H7 (cell line): ENCODE measurements at places on chromosomes 11 and 22. TPM values are rescaled to one million over a fixed set of nuclear protein-coding genes. Genes with fewer than 3 reads are reported as not detected.

DNA sequence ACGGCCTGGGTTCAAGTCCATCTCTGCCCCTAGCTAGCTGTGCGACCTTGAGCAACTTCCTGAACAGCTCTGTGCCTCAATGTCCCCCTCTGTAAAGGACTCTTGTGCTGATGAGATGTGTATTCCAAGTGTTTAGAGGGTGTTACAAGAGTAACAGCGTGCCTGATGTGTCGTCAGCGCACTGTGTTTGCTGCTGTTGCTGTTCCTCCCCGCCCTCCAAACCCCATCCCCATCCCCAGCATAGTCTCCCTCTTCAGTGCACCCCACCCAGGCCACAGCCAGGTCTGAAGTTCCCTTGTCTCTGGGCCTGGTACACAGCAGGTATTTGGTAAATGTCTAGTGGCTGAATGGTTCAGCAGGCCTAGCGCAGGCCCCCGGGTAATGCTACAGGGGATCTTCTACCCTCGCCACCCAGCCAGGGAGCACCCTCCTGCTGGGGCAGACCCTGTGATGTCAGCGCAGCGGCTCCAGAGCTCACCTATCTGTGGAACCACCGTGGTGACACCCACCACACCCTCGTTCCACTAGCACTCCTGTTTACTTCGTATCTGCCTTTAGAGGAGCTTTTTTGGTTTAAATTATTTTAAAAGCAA, 10.3 kb downstream of the CBX7 start:
- DNase-seq = no peak

DNA sequence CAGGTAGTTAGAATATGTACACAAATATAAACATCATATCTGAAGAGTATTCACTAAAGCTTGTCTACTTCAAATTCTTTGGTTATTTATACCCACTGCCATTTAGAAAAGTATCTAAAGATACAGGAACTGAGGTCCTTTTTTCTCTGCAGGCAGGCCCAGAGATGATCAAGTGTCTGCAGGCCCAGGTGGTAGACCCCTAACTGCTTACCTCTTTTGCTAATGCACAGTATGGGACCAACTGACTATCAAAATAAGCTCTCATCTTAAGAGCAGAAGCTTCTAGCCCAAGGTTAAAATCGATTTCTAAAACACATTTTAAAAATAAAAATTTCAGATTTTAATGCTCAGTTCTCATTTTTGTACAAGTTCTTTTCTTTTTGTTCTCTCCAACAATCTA, 81.5 kb downstream of the APOL5 start:
- DNase-seq = no peak

DNA sequence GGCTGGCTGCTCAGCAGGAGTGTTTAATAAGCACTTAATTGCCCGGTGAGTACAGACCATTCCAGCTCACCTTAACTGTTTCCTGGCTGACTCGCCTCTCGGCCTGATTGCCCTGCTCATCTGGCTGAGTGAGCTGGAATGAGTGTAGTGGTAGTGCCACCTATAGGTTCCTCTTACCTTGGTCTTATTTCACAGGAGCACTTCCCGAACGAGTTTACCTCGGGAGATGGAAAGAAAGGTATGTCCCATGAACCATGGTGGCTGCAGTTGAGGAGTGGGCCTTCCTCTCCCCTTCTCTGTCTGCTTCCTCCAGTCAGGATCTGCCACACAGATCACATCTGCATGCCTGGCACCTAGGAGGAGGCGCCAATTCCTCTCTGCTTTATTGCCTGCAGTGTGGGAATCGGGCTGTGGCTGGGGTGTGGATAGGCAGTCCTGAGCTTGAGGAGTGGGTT, 26.7 kb downstream of the UPB1 start:
- peak; percentile 85 for DNase-seq

DNA sequence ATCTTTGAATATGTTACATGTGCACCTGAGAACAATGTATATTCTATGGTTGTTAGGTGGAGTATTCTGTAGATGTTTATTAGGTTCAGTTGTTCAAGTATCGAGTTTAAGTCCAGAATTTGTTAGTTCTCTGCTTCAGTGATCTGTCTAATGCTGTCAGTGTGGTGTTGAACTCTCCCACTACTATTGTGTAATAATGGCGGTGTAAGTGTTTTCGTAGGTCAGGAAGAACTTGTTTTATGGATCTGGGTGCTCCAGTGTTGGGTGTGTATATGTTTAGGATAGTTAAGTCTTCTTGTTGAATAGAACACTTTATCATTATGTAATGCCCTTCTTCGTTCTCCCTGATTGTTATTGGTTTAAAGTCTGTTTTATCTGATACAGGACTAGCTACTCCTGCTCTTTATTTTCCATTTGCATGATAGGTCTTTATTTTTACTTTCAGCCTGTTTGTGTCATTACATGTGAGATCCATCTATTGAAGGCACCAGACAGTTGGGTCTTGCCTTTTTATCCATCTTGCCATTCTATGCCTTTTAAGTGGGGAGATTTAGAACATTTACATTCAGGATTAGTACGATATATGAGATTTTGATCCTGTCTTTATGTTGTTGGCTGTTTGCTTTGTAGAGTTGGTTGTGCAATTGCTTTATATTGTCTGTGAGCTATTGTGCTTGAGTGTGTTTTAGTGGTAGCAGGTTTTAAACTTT, 121.6 kb downstream of the DDX10 start:
- no peak for DNase-seq

DNA sequence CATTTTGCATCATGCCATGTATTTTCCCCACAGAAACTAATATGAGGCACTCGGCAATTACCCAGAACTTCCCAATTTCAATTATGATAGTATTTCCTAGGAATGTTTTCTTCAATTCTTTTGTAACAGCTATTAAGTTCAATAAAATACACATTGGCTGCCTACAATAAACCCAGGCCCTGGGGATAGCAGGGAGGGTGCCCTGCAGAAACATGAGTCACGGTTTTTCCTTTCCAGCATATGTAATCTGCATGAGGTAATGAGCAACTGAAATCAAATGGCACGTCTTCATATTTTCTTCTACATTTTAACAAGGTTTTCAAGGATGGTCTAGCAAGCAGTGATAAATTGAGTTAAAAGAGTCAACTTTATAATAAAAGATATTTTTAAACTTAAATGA, 32.0 kb downstream of the GUCY1A2 start:
- DNase-seq = no peak

DNA sequence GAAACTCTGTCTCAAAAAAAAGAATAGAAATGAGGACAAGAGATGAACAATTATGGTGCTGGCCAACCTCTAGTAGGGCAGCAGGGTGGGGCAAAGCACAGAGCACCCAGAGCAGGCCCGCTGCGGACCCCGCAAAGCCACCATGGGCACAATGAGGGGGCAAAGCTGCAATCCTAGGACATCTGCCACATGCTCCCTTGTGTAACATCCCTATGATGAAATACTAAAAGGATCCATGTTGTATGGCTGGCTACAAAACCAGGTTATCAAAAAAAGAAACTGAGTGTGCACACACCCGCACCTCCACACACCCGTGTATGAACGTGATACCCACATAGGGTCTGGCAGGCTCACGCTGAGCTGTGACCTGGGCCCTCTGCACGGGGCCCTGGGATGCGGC, 7.4 kb downstream of the ATP5MGL start:
- DNase-seq = peak; percentile 20

DNA sequence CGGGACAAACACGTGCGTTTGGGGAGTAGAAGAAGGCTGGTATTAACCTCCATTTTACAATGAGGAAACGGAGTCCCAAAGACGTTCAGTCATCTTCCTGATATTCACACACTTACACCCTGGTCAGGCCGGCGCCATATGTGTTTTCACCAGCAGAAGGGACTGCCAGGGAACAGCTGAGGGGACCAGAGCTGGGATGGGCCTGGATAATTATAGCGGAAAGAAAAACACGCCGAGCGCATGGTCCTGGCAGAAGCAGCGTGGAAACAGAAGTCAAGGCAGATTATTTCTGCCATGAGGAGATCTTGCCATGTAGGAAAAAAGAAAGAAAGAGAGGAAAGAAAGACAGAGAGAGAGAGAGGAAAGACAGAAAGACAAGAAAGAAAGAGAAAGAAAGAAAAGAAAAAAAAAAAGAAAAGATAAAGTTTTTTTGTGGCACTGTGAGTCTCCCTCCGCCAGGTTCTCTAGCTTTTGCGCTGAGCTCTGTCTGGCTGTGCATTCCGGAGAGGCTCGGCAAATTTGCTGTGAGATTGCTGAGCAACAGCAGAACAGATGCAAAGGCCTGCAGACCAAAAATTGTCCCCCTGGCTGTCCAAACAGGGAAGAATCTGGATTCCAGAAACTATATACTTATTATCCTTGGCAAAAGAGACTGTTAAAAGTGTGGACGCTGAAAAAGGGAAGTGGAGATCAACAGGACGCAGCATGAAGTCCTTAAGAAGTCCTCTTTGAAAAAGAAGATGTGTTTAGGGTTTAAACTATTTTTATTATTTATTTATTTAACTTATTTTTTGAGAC, 1.3 kb upstream of the UCP2 start:
- DNase-seq = no peak

DNA sequence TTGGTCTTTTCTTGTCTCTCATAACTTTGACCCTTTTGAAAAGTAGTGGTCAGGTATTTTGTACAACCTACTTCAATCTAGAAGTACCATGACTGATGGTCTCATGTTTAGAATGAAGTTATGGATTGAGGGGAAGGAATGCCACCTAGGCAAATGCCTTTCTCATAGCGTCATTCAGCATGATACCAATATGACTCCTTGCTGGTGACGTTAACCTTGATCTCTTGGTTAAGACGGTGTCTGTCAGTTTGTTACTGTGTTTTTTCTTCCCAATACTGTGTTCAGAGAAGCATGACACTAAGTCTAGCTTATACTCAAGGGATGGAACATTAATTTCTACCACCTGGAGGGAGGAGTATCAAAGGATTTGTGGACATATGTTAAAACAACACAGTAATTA, 130.9 kb downstream of the KIF18A start:
- DNase-seq = no peak

GRCh38 chr11:44400431-44400830, 90.5 kb upstream of the ALX4 start:
- no peak for DNase-seq

DNA sequence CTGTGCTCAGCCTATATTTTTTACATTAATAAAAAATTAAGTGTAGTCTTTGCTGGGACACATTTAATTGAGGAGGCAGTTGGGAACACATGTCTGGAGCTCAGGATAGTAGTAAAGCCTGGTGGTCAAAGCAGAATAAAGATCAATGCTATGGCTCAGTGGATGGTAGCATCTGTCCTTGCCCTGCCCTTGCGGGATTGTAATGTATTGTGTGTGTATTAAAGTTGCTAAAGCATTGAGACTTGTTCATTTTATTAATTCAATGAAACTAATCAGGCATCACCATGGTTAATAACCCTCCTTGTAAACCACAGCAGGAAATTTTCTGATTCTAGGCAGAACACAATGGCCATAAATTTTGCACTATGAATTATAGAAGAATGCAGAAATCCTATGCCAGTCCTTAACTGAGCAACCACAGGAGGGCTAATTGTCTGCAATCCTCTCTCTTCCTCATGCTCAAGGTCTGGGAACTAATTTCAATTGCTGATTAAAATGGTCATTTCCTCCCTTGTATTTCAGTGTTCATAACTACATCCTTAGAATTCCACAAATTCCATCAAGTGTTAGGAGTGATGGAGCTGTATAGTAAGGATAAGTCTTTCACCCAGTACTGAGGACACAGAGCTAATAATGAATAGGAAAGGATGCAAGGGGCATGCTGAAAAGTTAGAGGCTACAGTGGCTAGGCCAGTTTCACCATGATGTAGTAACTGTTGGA, 403.2 kb upstream of the DDI1 start:
- DNase-seq = peak; percentile 14

DNA sequence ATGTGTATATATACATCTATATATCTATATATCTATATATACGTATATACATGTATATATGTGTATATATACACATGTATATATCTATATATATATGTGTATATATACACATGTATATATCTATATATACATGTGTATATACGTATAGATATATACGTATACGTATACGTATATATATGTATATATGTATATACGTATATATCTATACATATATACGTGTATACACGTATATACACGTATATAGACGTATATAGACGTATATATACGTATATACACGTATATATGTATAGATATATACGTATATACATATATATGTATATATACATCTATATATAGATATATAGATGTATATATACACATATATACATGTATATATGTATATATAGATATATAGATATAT, 25.1 kb upstream of the CAPRIN1 start:
- DNase-seq = no peak

GRCh38 chr11:15967966-15968365, 388.4 kb downstream of the SOX6 start:
- DNase-seq = no peak

- DNase-seq = no peak
Measured at GRCh38 chr11:75154646-75155569, 4.0 kb downstream of the SLCO2B1 start.

GRCh38 chr11:103906291-103906867, 130.1 kb upstream of the DDI1 start:
- DNase-seq = no peak

DNA sequence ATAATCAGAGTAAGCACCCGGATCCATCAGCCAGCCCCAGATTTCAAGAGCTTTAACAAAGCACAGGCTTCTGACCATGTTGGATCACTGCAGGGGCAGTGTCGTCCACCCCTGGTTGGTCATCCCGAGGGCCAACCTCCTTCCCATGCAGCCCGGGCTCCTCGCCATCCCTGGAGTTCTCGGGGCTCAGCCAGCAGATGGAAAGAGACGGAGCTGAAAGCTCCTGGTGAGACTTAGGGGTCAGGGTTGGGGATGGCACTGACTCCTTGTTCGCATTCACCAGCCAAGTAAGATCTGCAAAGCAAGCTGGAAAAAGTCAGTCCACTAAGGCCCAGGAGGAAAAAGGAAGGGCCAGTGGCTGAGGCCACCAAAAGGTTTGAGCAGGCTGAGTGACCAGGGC, 888.9 kb downstream of the BRD1 start:
- DNase-seq = no peak

DNA sequence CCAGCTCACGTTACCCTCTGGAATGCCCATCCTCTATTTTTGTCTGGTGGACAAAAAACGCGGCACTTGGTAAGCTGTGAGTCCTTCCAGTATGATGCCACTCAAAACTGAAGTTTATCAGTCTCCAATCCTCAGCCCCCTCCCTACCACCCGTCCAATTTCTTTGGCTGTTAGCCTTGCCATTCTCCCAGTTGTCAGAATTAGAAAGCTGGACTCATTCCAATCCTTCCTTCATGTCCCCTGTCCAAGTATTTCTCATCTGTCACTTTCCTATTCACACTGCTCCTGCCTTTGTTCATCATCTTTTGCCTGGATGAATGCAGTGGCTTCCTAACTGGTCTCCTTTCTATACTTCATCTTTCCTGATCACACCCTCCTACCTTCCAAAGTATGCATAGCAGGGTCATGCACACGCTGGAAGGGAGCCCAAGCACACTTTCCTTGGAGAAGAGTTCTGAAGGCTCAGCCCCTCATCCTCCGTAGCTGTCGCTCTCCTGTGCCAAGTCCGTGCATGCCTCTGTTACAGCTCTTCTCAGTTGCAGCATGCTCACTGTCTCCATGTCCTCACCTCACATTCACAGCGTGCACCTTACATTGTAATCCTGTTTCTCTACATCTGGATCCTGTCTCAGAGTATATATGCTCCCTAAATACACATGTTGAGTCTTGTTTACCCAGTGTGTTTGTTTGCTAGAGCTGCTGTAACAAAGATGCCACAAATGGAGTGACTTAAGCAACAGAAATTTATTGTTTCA, 19.4 kb downstream of the APLP2 start:
- DNase-seq = no peak

RIN1 gene
- 7.2 and 9.6 TPM in 2 replicates for total RNA-seq

APOA5 gene
- total RNA-seq = 0.07 and 0.11 TPM in 2 replicates

USH1C gene
- total RNA-seq = 0.55 and 0.81 TPM in 2 replicates

SLC22A12 gene
- total RNA-seq = not detected in 2 replicates

GPHA2 gene
- total RNA-seq = 2.4 TPM in 1 of 2 replicates, not detected in the other

CADM1 gene
- 13.9 and 15.5 TPM in 2 replicates for total RNA-seq

OR8G5 gene
- not detected in 2 replicates for total RNA-seq

GRAMD1B gene
- 15.9 and 17.1 TPM in 2 replicates for total RNA-seq

APOBEC3G gene
- total RNA-seq = 3.0 and 4.2 TPM in 2 replicates
